ENCODE measurements at places on chromosomes 5 and 9.

DNA sequence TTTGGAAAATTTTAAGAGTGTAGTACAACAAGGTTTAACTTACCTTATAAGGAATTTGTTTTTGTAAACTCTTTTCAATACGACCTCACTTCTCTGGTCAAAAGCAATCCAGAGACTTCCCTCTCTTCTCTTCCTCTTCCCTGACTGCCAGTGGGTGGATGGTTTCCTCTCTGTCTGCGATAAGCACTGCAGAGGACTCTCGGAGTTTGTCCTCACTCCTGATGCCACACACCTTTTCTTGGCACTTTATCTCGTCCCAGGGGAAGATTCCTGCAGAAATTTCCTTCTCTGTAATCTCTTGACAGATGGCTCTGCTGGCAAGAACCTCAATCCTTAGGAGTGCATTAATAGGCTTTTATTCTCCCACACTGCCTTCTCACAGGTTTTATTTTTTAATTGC, 641.6 kb downstream of the NR2F1-AS1 start:
- no peak for DNase-seq

- DNase-seq, result no peak
Observed at GRCh38 chr9:8254541-8254940, 455.0 kb upstream of the DMAC1 start.

GRCh38 chr9:2012347-2012746, 2.8 kb upstream of the SMARCA2 start:
- no peak for DNase-seq

- no peak for DNase-seq
Observed at GRCh38 chr5:74465724-74466123, 174.8 kb downstream of the ENC1 start.

DNA sequence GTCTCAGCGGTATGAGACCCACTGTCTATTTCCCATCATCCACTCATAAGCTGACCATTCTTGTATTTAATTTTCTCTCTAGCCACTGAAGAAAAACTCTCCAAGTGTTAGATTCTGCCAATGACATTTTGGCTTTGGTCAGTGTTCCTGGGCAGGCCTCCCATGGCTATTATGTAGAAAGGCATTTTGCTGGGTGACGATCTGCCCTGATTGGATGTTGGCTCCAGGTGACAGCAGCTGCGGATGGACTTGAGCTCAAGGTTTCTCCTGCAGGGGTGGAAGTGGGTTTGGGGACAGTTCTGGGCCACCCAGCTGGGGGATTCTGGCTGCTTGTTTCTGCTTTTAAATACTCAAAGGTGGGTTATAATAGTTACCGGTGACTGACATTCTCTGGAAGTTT, 31.6 kb downstream of the ACSL6 start:
- DNase-seq, result no peak

DNA sequence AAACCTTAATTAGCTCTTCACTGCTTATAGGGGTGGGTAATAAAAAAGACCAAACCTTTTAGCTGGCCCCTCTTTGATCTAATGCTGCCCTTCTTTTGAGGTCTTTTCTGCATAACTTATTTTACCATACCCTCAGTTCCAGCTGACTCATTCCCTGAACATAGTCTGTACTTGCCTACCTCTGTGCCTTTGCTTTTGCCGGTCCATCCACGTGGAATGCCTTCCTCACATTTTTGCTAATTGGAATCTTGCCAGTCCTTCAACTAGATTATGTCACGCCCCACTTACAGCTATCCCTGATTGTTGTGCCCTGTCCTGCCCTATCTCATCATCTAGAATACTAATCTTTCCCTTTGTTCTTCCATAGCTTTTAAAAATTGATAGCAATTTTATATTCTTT, 44.2 kb downstream of the FAF2 start:
- DNase-seq, result no peak

GRCh38 chr9:88536023-88536324, 996 bp downstream of the NXNL2 start:
- DNase-seq, result no peak

GRCh38 chr9:121388140-121388905, 18.3 kb upstream of the STOM start:
- DNase-seq, result no peak

GRCh38 chr9:87282538-87282937, 215.1 kb upstream of the DAPK1 start:
- no peak for DNase-seq

DNA sequence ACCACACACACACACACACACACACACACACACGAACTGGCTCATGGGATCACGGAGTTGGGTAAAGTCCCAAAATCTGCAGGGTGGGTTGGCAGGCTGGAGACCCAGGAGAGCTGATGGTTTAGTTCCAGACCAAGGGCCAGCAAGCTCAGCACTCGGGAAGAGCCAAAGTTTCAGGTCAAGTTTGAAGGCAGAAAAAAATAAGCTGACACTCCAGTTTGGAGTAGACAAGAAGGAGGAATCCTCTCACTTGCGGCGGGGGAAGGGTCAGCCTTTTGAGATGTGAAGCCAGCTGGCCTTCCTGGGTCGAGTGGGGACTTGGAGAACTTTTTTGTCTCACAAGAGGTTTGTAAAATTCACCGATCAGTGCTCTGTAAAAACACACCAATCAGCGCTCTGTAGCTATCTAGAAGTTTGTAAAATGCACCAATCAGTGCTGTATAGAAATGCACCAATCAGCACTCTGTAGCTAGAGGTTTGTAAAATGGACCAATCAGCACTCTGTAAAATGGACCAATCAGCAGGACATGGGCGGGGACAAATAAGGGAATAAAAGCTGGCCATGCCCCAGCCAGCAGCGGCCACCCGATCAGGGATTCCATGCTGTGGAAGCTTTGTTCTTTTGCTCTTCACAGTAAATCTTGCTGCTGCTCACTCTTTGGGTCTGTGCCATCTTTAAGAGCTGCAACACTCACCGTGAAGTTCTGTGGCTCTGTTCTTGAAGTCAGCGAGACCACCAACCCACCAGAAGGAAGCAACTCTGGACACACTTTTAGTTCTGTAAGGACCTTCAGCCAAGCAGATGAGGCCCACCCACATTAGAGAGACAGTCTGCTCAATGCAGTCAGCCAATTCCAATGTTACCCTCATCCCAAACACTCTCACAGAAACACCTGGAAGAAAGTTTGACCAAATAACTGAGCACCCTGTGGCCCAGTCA, 37.8 kb upstream of the UNC5A start:
- DNase-seq, result no peak

- no peak for DNase-seq
Observed at GRCh38 chr9:82987370-82988189, 75.4 kb downstream of the RASEF start.

DNA sequence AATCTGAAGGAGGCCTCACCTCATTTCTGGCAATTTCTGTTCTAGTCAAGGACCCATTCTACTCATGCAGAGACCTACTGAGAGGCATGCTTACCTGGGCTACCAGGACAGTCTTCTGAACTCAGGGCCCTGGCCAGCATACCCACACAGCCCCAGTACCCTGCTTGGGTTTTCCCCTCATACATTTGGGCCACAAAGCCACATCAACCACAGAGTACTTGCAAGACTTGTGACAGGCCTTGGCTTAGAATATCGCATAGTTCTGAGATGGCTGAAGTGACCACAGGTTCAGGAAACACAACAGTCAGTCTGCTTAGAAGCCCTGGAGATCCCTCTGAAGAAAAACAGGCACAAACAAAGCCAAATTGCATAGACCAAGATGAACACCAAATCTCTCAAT, 758.8 kb upstream of the CDH9 start:
- DNase-seq, result no peak

DNA sequence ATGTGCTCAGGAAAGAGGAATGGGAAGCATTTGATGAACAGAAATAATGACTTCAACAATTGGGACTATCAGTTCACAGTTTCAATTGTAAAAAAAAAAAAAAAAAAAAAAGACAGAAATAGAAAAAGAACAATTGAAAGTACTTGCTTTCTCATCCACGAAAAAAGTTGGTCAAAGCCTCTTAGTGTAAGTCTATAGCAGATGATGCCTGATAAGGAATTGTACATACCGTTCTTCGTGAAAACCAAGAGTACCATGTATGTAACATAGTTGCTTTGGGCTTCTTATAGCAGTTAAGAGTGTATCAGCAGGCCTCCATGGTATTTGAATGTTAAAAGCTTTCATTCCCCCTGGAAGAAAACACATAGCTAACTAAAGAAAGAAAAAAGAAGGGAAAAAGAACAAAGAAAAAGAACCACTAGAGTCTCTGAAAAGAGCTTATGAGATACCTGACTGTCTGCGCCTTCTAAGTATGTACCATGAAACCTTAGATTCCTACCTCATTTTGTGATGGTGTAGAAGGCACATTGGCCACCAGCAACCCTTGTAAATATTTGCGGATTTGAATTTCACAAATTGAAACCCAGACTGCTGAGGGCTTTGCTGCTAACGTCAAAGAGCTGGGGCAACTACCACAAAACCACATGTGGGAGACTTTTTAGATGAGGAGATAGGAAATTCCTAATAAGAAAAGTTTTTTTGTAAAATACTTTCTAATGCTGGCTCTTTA, 75.2 kb downstream of the TMC1 start:
- DNase-seq, result no peak

- no peak for DNase-seq
Observed at GRCh38 chr5:105817914-105818313, 1852.8 kb downstream of the EFNA5 start.

- DNase-seq, result no peak
Observed at GRCh38 chr9:14031060-14031414, 282.9 kb downstream of the NFIB start.

DNA sequence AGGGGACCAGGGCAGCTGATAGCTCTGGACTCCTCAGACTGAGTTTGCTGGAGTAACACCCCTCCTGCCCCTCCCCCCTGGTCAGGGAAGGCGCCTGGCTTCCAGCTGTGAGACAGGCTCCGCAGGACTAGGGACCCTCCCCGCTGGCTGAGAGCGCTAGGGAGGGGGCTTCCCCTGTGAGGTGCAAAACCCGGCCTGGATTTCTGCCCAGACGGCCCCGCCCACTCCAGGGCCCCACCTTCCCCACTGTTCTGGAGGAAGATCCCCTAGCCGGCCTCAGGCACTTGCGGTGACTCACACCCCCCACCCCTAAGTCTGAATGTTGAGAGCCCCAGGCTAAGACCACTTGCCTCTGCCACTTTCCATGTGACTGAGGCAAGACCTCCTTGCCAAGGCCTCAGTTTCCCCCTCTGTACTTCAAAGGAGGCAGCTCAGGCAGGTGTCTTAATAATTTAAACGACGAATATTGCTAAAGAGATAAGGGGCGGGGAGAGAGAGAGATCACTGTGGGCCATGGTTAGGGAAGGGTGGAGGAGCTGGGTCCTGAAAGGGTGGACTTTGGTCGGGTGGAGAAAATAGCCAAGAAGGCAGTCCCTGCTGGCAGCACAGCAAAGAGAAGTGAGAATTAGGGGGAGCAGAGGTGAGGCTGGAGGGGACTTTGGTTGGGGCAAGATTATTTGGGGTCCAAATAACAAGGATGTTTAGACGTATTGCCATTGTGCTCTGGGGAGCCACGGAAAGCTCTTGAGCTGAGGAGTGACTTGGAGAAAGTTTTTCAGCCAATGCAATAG, 1.0 kb upstream of the DAB2IP start:
- DNase-seq, result no peak

DNA sequence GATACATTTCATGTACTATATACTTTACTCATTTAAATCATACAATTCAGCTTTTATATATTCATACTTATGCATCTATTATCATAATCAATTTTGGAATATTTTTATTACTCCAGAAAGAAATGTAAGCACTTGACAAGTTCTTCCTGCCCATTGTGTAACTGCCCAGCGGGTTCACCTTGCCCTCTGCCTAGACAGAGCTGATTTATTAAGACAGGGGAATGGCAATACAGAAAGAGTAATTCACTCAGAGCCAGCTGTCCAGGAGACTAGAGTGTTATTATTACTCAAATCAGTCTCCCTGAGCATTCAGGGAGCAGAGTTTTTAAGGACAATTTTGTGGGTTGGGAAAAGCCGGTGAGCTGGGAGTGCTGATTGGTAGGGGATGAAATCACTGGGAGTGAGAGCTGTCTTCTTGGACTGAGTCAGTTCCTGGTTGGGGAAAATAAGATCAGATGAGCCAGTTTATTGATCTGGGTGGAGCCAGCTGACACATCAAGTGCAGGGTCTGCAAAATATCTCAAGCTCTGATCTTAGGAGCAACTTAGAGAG, 16.1 kb upstream of the SPIN1 start:
- DNase-seq, result no peak

DNA sequence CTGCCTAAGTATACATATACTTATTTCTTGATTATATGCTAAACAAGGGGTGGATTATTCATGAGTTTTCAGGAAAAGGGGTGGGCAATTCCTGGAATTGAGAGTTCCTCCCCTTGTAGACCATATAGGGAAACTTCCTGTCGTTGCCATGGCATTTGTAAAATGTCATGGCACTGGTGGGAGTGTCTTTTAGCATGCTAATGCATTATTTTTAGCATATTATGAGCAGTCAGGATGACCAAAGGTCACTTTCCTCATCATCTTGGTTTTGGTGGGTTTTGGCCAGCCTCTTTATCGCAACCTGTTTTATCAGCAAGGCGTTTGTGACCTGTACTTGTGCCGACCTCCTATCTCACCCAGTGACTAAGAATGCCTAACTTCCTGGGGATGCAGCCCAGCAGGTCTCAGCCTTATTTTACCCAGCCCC, 80.9 kb downstream of the ALDH7A1 start:
- no peak for DNase-seq

DNA sequence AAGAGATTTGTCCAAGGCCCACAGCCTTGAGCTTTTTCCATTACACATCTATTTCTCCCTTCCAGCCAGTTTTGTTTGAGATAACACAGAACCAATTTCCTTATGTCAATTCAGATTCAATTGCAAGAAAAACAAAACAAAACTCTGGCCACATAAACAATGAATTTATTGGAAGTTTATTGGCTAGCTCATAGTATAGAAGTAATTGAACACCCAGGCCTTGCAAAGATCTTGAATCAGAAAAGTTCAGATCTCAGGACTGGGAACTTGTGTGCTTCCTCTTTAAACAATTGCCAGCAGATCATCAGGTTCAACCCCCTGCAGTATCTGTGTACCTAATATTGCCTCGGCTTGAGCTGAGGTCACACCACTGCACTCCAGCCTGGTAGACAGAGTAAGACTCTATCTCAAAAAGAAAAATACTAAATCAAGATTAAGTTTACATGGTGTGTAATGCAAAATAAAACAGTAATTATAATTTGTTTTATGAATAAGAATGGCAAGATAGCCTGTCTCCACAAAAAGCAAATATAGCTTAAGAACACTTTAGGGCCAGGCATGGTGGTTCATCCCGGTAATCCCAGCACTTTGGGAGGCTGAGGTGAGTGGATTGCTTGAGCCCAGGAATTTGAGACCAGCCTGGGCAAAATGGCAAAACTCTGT, 4.1 kb upstream of the ZCCHC10 start:
- no peak for DNase-seq

- no peak for DNase-seq
Observed at GRCh38 chr5:103211576-103212561, 46.7 kb upstream of the MACIR start.

GRCh38 chr5:2112173-2113025, 229.7 kb upstream of the IRX4 start:
- no peak for DNase-seq
